ENCODE measurements at places on chromosomes 1 and 21.
A peak's percentile ranks its signal among the peaks of the same experiment; 100 is the strongest.

DNA sequence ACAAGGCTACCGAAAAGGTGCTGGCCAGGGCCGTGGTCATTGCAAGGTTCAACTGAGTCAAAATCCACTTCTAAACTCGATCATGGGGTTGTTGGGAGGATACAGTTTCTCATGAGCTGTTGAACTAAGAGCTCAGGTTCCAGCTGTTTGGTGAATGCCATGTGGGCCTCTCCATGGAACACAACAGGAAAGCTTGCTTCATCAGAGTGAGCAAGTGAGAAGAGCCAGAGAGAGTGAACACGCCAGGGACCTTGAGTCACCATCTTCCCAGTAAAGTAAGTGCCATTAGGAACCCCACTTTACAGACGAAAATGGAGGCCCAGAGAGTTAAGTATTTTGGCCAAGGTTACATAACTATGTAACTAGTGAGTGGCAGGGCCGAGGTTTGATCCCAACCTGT is 475.1 kb upstream of the VAMP3 start:
- no peak for DNase-seq

DNA sequence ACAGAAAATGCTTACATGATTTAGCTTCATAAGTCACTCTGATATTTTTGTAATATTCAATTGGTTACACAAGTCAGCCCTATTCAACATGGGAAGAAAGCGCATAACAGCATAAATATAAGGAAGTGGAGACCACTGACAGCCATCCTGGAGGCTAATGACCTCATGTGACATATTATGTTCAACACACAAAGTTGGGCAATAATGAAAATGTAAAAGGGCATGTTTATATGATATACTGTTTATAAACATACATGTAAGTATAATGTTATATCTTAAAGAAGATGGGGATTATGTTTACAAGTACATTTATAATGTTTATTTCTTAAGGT is 30.2 kb downstream of the EVI5 start:
- DNase-seq = no peak

DNA sequence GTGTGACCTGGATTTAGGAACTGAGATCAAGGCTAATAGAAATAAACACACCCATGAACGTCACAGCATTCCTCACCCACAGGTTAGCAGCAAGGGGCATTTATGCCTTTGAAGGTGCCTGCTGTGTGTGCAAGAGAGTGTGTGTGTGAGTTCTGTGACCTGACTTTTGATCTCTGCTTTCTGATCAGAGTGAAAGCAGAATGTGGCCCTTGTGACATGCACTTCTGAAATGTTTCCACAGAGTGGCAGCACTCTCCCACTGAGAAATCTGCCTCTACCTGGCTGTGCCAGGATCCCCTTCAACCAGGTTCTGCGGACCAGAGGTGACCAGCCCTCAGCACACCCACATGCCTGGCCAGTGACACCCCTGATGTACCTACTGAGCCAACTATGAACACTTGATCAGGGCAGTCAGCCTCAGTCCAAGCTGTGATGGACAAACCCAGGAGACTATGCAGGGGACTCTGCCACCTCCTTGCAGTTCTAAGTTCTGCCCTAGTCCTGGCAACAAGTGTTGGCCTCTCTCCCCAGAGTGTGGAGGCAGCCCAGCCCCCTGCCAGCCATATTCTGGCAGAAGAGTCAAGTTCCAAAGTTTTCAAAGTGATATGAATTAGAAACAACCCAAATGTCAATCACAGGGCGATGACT is 41.0 kb downstream of the RXRG start:
- peak; percentile 32 for DNase-seq

DNA sequence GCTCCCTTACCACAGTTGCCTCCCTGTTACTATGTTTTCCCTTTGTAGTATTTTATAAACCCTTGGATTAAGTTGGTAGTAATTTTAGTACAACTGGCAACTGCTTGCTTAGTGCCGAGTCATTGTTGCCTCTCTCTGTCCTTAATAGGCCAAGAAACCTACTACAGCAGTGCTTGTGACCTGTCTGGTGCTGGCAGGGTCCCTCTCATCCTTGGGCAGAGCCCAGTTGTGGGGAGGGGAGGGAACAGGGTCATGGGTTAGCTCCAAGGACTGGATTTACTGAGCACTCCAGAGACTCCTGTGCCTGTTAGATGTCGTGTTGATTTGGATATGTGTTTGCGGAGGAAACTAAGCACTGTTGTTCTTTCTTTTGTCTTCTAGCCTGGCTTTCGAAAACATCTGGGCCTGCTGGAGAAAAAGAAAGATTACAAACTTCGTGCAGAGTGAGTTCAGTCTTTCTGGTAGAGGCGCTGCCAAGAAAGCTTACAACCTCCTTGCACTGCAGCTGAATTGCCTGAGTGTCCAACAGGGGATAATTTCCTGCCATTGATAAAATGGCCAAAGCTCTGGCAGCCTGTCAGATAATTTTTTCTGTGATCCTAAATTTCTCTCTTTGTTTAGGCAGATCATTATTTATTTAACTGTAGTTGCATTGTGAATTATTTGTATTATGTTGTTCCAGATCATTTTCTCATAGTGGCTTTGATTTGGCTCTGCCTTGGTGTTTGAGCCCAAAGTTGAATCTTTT is 3.6 kb downstream of the UTP11 start:
- no peak for DNase-seq

- no peak for DNase-seq
Observed at GRCh38 chr1:31417148-31417547, 4.1 kb downstream of the SERINC2 start.

GRCh38 chr1:210726621-210727020 is 397.9 kb downstream of the HHAT start:
- peak; percentile 10 for DNase-seq

DNA sequence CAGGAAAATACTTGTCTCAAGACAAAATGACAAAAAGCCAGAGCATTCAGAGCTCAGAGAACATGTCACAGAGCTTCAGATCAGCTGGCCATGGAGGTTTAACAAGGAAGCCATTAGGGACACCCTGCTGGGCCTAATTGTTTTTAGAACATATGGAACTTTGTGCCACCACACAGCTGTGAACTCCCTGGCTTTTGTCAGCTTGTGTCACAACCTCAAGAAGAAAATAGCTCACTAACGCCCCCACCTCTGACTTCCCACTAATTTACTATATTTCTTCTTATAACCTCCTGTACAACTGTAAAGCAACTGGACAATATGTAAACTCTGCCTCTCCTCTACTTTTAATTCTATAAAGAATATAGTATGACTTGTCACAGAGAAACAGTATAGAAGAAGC is 21.0 kb upstream of the TDRD10 start:
- no peak for DNase-seq

DNA sequence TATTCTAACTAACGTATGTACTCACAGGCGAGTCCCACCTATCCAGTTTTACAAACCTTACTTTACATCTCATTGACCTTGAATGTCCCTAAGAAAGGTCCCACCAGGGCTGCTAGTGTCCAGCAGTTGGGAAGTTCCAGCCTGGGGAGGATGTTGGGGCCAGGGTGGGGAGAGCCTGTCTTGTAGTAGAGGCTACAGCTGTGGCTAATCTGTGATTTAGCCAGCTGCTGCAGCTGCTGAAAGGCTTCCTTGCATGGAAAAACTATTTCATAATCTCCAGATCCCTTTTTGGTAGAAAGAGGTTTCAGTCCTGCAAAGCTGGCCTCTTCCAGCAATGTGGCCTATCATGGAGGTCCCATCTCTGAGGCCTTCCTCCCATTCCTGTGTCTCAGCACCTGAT is 23.1 kb downstream of the TNN start:
- DNase-seq = no peak

DNA sequence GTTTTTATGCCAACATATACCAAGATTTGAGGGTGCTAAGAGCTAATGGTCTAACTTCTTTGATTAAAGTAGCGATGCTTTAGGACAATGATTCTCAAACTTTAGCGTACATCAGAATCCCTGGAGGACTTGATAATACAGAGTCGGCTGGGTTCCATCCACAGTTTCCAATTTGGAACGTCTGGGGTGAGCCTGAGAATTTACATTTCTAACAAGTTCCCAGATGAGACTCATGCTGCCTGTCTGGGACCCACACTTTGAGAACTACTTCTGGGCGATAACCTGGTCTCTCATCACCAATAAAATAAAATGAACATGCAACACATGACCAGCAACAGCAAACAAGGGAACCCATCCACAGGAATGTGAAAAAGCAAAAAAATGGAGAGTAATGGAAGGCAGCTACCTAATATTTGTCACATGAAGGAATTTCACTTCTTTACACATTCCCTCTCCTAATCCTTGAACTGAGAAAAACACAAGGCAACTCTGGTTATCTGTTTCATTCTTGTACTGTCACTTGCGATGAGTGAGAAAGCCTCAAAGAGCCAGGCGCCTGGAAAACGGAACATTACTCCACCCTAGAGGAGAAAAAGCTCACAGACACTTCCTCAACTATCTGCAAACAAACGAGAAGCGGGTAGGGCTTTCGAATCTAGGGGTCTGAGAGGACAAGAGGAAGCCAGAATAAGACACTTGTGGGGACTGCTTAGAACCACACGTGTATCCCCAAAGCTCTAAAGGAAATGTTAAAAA is 14.0 kb downstream of the HSF2BP start:
- peak; percentile 59 for DNase-seq

- DNase-seq = no peak
Observed at GRCh38 chr1:244302876-244303609, 148.7 kb downstream of the ADSS2 start.

DNA sequence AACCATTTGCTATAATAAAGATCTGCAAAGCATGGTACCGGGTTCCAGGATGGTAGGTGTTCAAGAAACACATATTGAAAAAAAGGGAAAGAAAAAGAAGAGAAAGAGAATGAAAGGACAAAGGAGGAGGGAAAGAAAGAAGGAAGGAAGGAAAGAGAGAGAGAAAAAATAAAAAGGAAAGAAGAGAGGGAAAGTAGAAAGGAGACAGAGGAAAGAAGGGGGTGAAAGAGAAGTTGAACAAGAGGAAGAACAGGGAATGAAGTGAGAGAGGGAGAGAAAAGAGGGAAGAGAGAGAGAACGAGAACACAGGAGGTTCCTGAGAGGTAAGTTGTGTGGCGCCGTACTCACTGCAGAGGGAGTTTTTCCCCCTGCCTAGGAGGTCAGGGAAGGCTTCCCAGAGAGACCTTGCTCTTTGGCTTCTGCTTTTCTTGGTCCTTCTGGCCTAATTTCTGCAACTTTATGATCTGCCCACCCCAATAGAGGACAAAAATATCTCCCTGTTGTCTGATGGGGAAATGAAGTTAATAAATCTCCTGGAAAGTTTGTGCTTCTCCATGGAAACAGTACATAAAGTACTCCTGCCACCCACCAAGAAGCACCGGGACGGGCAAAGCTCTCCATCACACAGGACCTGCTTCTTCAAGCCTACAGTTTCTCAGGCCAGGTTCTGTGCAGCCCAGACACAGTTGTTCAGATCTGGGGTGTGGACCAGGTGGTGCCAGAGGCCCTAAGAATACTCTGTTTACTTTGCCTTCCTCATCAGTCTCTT is 124.8 kb downstream of the ROR1 start:
- DNase-seq = no peak

DNA sequence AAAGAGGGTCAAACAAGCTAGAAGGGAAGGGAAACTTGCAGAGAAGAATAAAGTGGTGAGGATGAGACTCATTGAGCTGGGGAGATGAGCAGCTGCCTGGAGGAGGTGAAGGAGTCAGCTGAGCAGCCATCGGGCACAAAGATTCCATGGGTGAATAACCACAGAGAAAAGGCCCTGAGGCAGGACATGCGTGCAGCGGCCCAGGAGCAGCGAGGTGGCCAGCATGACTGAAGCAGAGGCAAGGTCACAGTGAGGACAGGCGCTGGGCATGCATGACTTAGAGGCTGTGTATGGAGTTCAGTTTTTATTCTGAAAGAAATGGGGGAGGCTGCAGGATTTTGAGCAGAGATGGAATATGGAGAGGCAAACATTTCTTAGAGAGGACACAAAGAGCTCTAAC is 24.9 kb downstream of the OLFML2B start:
- DNase-seq = no peak

GRCh38 chr1:201153474-201154388 is 543 bp downstream of the TMEM9 start:
- no peak for DNase-seq

DNA sequence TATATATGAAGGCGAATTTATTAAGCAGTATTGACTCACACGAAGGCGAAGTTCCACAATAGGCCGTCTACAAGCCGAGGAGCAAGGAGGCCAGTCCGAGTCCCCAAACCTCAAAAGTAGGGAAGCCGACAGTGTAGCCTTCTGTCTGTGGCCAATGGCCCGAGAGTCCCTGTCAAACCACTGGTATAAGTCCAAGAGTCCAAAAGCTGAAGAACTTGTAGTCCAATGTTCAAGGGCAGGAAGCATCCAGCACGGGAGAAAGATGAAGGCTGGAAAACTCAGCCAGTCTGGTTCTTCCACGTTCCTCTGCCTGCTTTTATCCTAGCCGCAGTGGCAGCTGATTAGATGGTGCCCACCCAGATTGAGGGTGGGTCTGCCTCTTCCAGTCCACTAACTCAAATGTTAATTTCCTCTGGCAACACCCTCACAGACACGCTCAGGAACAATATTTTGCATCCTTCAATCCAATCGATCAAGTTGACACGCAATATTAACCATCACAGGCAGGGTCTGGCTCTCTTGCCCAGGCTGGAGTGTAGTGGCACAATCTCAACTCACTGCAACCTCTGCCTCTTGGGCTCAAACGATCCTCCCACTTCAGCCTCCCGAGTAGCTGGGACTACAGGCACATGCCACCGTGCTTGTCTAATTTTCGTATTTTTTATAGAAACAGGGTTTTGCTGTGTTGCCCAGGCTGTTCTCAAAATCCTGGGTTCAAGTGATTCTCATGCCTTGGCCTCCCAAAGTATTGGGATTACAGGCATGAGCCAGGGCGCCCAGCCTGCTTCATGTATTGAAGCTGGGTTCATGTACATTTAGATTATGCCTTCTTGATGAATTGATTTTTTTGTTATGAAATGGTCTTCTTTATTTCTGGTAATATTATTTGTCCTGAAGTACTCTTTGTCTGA is 85.3 kb downstream of the DHRS3 start:
- DNase-seq = no peak

DNA sequence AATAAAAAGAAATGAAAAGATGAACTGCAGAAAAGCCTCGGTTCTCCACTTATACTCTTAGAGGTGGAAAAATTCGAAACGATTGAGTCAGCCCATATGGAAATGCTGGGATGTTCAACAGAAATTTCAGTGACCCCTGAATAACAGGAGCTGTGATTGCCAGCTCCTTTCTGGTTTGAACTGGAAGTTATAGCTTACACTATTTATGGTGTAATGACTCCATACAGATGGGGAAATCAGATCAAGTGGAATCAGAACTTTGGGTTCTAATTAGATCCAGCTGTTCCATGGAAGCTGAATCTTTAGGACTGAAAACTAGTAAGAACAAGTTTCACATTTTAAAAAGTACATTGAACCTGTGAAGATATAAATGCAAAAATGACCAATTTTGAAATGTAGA is 569.3 kb upstream of the ZRANB2 start:
- DNase-seq = no peak

- no peak for DNase-seq
Observed at GRCh38 chr1:23533246-23534023, 2.4 kb upstream of the E2F2 start.

DNA sequence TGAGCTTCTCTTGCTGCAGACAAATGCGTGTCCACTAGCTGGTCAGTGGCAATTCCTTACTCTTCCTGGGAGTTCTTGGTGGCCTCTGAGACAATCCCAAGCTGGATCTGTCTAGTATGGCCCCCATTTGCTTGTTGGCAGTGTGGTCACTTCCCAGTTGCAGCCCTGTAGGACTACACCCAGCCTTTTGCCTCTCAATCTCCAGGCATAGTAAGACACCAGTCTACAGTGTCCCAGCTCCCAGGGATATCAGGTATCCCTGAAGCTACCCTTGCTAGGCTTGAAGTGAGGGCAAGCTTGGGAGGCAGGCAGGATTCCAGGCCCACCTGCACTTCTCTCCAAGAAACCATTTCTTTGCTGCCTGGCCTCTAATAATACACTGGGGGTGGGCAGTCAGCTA is 316.6 kb downstream of the RYR2 start:
- no peak for DNase-seq

- no peak for DNase-seq
Observed at GRCh38 chr1:214455971-214456867, 95.2 kb downstream of the PTPN14 start.
